Effector memory CD4-positive, alpha-beta T cell (primary cell): ENCODE measurements at places on chromosomes 3 and 15.

DNA sequence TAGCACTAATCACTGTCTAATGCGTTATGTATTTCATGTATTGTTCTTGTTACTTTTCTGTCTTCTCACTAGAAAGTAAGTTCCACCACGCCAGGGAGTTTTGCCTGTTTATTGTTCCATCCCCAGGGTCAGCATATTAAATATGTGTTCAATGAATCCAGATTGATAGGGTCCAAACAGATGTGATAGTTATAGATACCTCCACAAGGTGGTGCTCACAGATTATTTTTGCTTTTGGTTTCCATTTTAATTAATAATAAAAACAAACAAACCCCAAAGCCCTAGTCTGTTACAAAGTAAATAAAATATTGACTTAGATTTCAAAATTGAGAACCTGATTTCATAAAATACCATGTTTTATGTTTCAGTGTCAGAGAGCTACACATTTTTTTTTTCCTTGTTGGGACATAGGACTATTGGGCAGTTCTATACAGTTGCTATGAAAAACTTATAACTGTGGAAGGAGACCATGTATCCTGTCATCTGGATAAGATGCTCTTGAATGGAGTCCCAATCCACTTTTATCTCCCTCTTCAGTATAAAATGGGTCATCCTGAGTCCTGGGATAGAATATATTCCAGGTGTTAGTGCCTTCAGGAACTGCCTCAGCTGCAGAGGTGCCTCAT lies 12.4 kb downstream of the OTOL1 start:
- no peak for DNase-seq

GRCh38 chr15:67542420-67543347 lies at the start of gene MAP2K5:
TSS of gene MAP2K5 (plus strand) at chr15:67542703. CDS start at chr15:67543336, 633 bp downstream.
- peak; percentile 75 for DNase-seq

DNA sequence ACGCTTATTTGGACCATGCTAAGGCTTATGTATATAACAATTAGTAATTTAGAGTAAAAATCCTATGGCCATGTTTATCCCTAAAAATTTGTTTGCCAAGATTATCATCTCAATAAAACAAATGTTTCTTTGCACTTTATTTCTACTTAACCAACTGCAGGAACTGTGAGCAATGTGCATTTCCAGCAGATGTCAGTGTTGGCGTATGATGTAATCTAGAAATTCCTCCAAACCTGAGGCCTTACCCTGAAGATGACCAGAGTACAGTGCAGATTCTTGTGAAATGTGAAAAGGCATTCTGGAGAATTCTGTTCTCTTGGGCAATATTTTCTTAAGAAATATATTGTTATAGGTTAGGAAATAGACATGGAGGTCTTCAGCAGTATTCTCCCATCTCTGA lies 205.9 kb downstream of the MBNL1 start:
- DNase-seq: no peak

DNA sequence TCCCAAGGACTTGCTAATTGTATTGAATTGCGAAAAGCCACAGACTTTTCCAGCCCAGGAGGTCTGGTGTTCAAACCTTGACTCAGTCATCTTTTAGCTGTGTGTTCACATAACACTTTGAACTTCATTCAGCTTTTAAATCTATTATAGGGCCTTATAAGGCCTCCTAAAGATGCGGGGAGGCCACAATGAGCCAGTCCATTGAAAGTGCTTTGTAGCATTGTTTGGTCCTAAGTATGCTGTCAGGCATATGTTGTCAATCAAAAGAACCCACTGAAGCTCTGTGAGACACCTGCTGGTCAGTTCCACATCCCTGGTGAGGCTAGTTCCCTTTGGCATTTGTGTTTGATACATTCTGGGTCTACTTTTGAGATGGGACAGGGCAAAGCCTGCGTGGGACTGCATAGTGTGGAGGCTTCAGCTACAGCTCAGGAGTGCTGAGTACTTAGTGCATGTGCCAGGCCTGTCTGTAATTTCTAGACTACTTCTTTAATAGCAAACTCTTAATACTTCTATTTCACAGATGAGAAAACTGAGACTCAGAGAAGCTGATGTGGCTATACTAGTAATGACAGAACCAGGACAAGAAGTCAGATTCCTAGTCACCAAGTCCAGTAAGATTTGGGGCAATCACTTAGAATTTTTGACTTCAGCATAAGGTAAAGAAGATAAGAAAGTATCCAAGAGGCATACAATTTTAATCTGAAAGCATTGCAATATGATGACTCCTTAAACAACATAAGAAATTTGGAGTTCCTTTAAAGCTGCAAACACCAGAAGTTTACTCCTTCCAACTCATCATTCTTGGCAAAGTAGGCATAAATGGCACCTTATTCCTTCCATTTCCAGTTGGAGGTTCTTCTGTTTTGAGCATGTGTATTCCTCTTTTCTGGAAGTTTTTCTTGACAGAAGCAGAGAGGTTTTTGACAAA lies 213.0 kb downstream of the PDCD6IP start:
- DNase-seq: no peak
